ENCODE measurements at places on chromosomes 5 and 9.
A peak's percentile ranks its signal among the peaks of the same experiment; 100 is the strongest.

GRCh38 chr5:115962239-115962564, at the start of gene LVRN:
Gene LVRN (plus strand): TSS chr5:115962475. CDS start chr5:115962618, 143 bp downstream.
- no peak for DNase-seq

DNA sequence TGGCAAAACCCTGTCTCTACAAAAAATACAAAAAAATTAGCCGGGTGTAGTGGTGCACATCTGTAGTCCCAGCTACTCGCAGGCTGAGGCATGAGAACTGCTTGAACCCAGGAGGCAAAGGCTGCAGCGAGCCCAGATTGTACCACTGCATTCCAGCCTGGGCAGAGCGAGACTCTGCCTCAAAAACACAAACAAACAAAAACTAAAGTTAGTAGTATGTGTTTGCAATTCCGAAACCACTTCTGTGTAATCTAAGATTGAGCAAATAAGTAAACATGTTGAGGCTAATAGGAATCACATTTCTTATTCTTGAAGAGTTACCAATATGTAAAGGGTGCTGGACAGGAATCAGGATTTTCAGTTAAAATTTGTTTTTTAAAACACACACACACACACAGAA, 70.0 kb upstream of the SUSD1 start:
- DNase-seq: no peak

DNA sequence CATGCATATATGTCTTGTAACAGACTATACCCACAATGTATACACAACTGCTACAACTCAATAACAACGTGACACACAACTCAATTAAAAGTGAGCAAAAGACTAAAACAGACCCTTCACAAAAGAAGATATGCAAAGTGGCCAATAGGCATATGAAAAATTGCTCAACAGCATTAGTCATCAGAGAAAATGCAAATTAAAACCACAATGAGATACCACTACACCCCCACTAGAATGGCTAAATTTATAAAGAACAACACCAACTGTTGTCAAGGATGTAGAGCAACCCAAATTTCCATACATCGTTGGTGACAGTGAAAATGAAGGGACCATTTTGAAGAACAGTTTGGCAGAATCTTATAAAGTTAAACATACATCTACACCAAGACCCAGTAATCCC, 38.9 kb downstream of the GABRB2 start:
- no peak for DNase-seq

GRCh38 chr5:16669776-16670175, 53.0 kb upstream of the RETREG1 start:
- DNase-seq: no peak

DNA sequence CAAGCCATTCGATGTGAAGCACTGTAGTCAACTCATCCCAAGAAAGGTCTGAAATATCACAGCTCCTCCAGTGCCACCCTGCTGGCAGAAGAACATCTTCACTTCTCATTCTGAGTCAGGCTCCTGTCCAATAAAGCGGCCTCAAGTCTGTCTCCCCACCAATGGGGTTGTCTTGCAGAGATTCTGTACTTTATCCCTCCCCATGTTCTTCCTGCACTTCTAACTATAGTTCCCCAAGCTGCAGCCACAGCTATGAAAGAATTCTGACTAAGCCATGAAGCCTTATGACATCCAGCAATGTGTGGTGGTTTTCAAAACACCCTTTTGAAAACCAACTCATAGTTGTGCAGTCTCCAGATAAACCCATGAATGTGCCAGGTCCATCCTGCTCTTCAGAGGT, 6.8 kb downstream of the MACROH2A1 start:
- peak; percentile 42 for DNase-seq

Measured in CD4-positive, alpha-beta T cell treated with Interferon gamma for 1 hour (primary cell).